ENCODE measurements at places on chromosomes 5 and 9.

DNA sequence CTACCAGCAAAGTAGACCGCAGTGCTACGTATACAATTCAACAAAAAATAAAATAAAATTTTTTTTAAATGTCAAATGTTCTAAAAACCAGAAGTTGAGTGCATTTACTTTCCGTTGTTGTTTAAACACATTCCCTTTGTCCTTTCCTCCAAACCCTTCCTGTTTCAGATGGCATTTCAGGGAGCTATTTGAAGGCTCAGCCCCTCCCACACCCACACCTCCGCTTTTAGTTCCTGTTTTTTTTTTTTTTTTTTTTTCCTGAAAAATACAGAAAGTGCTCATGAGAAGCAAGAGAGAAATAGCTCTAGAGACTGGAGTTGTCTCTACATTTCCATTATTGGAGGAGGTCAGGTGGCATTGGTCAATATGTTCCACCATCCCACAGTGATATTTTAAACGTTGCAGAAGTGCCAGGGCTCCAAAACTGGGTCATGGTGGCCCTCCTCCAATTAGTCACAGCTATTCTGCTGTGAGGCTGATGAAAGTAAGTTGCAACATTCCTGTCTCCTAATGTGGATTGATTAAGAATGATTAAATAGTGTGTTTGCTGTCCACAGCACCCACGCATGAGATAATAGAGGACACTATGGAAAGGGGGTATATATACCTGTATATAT lies 106.9 kb downstream of the GABRG2 start:
- DNase-seq, result no peak

- no peak for DNase-seq
Measured at GRCh38 chr9:84919440-84919839, 249.9 kb downstream of the NTRK2 start.

- DNase-seq, result no peak
Measured at GRCh38 chr5:74433255-74433895, 207.2 kb downstream of the ENC1 start.

DNA sequence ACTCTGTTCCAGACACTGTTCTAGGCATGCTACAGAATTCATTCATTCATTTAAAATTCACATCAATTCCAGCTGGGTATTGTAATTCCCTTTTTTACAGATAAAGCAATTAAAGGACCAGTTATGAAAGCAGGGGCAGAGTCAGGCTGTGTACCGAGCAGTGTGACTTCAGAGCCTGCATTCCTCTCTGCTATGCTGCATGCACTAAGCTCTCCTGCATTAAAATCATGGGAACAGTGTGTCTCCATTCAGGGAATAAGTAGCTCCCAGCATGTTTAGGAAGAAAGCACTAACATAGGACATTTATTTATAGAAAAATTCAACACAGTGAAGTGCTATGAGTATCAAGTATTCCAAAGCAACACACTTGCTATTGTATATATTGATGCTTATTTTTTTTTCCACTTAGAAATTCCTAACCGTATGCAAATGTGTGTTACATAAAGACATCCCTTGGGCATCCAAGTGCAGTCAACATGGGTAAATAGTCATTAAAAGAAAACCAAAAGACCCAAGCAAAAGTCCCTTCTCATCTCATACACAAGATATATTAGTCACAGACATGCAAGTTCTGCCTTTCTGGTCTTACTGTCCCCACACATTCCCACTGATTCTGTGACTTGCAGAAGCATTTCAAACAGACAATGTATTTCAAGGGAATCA lies 173.7 kb downstream of the GABRB2 start:
- no peak for DNase-seq

GRCh38 chr9:14652729-14653377 lies 40.4 kb downstream of the ZDHHC21 start:
- DNase-seq, result no peak

- DNase-seq, result no peak
Measured at GRCh38 chr5:96489532-96489931, 56.5 kb upstream of the PCSK1 start.

- DNase-seq, result no peak
Measured at GRCh38 chr5:16554110-16554509, 62.7 kb downstream of the RETREG1 start.

DNA sequence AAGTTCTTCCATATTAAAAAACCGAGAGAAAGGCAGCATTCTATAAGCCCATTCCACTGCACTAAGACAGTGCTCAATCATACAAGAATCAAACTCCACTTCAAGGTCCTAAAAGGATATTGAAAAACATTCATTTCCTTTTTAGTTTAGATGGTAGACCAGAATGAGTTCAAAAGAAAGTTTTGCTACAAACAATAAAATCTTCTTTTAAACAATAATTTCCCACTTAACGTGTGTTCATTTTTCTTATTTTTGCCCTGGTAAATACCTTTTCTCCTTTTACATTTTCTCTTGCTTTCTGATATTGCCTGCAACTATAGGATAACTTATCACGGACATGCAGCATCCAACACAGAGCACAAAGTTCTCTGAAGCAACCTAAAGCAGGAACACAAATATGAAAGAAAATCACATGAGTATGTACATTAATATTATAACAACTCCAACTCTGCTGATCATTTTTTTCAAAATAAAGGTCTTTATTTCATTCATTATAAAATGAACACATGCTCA lies 61.7 kb downstream of the CPLANE1 start:
- no peak for DNase-seq

DNA sequence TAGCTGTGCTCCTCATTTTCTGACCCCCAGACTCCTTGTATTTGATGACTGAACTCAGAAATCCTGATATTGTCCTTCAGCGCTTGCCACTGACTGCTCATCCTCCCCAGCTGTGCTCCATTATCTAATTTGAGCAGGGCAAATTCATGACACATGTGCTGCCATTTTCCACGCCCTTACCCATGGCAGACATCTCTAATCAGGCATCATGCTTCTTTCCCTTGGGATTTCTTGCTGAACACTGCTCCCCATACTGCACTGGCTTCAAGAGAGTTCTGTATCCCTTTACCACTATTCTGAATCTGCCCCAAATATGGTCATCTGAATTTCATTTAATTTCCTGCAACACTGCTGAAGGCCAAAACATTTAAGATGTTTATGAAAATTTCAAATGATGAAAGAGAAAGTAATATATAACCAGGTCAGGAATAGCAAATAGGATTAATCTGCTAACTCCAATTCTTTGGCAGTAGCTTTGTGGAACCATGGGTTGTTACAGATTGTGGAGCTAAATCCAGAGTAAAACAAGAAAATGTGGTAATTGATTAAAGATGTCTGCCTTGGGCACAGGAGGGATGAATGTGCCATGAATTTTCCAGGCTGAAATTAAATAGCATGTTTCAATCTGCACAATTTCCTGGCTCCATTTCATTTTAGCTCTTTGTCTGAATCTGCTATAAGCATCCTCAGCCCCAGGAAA lies 93.6 kb downstream of the CYFIP2 start:
- no peak for DNase-seq

DNA sequence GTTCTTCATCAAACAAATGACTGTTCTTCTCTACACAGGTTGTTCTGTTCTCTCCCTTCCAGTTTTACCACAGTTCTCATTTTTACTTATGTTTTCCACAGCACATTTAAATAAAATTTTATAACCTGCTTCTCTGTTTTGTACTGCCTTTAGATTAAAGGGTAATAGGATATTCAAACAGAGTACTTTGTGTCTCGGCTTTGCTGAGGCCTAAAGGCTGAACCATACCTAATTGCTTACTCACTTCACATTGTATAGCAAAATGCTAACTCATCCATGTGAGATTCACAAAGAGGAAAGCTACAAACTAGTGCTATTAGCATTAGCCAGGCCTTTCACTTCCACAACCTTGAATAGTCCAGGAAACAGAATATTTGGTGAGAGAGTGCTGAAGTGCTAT lies 200.3 kb downstream of the TRPM3 start:
- no peak for DNase-seq

- DNase-seq, result no peak
Measured at GRCh38 chr5:133389066-133389590, 223.2 kb downstream of the FSTL4 start.

- no peak for DNase-seq
Measured at GRCh38 chr9:34782372-34782771, 72.4 kb upstream of the CCL21 start.

DNA sequence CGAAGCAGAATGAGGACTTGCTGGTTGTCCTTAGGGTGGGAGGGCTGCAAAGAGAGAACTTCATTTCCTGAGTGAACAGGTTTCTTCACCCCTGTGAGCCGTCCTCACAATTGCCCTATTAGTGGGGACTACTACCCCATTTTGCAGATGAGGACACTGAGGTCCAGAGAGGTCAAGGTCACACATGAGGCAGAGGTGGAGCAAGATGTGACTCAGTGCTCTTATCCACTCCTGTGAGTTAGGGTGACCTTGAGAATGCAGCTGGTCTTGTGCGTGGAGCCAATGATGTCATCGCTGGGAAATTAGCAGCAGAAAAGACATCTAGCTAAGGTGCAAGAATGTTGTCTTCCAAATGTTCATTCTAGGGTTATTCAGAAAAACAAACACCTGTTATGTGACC lies 26.9 kb downstream of the GPRIN1 start:
- DNase-seq, result no peak

DNA sequence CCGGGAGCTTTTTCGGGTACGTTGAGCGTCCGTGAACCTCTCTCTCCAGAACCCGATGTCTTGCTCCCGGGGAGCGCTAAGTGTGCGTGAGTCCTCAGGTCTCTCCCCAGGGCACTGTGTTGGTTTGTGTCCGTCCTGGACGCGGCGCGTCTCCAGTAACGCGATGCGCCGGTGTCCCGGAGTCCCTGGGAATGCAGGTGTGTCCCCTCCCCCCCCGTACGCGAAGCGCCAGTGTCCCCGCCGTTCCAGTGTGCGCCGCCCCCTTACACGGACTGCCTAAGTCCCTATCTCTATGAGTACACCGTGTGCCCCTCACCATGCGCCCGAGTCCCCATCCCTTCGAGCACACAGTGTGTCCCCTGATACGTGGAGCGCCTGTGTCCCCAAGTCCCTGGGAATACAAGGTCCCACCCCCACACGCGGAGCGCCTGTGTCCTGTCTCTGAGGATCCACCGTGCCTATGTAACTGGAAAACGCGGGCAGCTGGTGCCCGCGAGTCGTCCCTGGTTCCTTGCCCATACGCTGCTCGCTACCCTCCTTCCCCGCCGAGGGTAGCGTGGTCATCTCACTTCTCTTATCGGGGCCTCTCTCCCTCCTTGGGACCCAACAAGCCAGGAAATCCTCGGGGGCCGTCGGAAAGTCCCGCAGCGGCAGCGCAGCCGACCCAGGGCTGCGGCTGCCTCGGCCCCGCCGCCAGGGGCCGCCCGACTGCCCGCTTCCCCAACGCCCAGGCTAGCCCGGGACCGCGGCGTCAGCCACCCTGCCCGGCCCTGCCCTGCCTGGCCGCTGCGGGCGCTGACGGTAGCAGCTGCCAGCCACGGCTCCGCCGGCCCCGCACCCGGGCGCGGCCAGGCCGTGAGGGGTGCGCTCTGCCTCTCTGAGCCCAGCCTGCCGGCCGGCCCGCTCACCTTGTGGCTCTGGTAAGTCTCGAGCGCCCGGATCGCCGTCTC lies 709 bp downstream of the ELL2 start:
- DNase-seq, result no peak

DNA sequence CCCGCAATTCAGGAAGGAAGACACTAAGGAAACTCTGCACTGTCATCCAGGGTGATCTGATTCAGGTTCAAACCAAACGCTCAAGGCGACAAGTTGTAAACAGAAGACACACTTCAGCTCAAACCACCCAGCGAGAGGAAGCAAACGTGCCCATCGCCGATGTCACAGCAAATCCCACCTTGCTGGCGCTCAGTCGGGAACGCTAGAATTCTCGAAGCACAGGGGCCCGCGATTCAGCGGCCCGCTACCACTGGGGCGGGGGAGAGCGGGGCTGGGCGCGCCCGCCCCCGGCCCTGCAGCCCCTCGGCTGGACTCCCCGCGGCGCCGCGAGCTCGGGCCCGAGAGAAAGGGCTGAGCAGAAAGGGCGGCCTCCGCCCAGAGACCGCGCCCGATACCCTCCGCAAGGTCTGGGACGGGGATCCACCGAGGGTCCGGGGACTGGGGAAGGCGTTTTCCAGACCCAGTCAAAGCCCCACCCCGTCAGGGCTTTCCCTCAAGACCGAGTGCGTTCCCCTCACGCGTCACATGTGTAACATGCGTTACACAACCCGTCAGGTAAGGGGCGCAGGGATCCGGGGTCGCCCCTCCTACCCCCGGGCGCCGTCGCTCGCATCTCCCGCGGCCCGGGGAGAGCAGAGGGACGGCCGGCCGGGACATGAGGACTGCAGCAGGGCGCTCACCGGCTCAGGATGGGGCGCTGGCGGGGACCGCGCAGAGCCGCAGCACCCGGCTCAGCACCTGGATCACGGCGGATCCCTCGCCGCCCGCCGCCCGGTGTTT lies 469 bp downstream of the AGTPBP1 start:
- no peak for DNase-seq
